AG20443 (cell line): ENCODE measurements at places on chromosomes 3 and 15.

- peak; percentile 30 for DNase-seq
Observed at GRCh38 chr15:48856942-48857341, 21.0 kb upstream of the EID1 start.

- DNase-seq = no peak
Observed at GRCh38 chr3:124318656-124319055, 326.7 kb upstream of the ROPN1 start.

GRCh38 chr15:52164631-52165265, 26.4 kb downstream of the GNB5 start:
- no peak for DNase-seq

GRCh38 chr3:126621171-126621570, 33.8 kb downstream of the TXNRD3 start:
- peak; percentile 33 for DNase-seq
